Caco-2 (cell line): ENCODE measurements at places on chromosomes 3 and 15.

- no peak for DNase-seq
These were observed 42.1 kb downstream of the CORO2B start for GRCh38 chr15:68620721-68621527.

- DNase-seq: no peak
These were observed 61.9 kb downstream of the EIF3J start for GRCh38 chr15:44598892-44599291.

DNA sequence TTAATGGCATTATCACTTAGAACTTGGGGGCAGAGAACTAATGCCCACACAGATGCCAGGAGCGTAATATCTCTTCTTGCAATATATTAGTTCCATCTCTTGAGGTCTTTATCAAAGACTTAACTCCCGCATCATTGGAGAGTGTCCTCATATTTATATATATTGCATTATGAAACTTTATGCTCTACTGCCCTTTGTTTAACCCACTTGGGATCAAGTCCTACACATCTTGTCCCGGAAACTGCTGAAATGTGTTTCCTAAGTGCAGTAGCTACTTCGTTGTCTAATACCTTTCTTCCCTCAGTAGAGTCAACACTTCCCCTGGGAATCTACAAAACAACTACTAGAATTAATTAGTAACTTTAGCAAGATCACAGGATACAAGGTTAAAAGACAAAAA is 1029.2 kb downstream of the OTOL1 start:
- DNase-seq: no peak

- no peak for DNase-seq
These were observed at the start of gene P2RY12 for GRCh38 chr3:151384741-151385174. P2RY12 (minus strand) TSS chr3:151384753; CDS start chr3:151338845, 45,908 bp downstream.
